Fibroblast of upper back skin (primary cell): ENCODE measurements at places on chromosomes 11 and 22.

DNA sequence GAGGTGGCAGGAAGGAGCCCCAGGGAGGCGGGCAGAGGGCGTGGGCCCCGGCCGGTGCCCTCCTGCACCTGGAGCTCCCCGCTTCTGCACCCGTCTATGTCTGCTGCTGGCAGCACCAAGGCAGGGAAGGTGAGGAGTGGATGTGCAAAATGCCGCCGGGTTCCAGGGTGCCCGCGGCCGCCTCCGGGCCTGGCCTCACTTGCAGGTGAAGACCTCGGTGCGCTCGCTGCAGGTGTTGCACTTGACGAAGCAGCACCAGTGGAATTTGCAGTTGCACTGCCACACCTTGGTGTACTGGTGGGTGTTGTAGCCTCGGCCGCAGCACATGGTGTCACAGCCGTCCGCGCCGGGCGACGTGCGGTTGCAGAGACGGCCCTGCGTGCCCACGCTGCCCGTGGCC lies 54.3 kb downstream of the WNT7B start:
- no peak for DNase-seq

DNA sequence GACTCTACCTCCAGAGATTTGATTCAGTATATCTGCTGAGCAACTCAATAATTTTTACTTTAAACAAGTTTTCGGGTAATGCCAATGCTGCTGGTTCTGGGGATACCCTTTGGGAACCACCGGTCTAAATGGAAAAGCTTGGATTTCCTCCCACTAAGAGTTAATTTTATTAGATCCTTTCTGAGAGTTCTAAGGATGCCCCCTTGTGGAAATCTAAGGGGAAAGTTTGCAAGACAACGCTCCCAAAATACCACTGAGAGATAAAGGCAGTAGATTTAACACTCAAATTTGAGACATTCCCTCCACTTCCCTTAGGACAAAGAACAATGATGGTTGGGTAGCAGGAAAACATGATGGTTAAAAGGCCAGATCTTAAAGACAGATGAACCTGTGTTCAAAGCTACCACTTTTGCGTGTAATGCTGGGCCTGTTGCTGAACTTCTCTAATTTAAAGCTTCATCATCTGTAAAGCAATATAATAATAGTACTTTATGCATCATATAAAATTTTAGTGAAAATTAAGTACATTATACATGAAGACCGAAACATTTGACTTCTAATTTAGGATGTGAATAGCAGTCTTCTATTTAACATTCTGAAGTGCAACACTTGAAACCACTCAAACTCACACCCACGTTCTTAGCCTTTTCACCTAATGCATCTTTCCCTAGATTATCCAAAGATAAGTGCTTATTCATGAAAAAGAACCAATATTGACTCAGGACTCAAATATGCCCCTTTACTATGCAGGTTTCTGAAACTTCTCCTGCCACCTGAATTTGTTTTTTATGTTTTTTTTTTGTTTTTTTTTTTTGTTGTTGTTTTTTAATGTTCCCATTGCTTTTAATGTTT lies 110.1 kb upstream of the LUZP2 start:
- DNase-seq: peak; percentile 51

DNA sequence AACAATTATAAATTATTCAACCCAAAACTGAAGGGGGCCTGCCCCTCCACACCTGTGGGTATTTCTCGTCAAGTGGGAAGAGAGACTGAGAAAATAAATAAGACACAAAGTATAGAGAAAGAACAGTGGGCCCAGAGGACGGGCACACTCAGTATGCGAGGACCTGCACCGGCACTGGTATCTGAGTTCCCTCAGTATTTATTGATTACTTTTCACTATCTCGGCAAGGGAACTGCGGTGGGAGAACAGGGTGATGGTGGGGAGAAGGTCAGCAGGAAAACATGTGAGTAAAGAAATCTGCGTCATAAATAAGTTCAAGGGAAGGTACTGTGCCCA lies 3.2 kb downstream of the C11orf54 start:
- DNase-seq: no peak

DNA sequence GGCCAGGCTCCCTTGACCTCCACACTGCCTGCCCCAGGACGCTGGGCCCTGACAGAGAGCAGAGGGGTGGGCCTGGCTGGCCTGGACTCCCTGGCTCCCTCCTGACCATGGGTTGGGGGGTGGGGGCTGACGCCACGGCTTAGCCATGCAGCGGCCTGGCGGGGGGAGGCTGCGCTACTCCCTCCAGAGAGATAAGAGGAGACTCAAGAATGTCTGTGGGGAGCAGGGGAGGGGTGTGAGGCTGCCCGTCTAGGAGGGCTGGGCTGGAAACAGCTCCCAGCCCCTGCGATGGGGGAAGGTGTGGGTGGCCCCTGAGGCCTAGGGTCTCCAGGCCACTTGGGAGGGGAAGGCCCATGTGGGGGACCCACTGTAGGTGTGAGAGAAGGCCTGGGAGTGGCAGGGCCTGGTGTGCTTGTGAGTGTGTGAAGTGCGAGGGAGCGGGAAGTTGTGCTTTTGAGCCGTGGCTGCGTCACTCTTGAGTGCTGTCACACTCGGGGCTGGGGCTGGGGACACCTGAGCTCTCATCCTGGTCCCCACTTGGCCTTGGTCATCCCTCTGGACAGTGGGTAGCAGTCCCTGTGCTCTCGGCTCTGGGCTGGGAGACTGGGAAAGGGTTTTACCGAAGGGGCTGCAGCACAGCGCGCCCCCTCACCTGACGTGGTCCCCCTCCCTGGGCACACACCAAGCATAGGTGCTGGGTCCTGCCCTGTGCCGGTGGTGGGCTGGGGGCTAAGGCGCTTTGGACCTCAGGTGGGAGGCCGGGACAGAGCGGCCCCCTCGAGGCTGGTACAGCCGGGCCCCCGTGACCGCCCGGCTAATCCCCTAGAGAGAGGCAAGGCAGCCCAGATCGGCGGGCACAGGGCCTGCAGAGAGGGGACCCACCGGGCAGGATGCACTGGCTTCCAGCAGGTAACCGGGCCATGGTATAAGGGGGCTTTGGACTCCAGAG lies 2.4 kb downstream of the MYRF start:
- peak; percentile 49 for DNase-seq

DNA sequence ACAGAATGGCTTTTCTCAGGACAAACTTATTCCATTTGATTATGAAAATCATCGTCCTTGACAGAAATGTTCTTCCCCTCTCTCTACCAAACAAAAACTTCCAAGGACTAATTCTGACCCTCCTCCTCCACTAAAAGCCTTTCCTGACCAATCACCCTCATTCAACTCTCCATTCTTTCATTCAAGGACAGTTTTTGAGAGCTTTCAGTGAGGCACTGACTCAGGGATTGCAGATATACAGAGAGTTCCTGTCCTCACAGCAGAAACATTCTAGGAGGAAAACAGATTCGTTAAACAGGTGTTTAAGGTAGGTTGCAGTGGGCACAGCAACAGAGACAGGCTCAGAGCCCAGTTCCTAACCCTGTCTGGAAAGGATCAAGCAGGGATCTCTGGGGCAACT lies 41.5 kb downstream of the OR4D9 start:
- no peak for DNase-seq

- DNase-seq: no peak
These were observed 28.5 kb upstream of the ELF5 start for GRCh38 chr11:34542089-34542488.

- peak; percentile 23 for DNase-seq
These were observed 51.8 kb upstream of the LIN7C start for GRCh38 chr11:27558401-27558800.

- DNase-seq: no peak
These were observed 145.3 kb downstream of the CRYBB2 start for GRCh38 chr22:25364736-25365241.

DNA sequence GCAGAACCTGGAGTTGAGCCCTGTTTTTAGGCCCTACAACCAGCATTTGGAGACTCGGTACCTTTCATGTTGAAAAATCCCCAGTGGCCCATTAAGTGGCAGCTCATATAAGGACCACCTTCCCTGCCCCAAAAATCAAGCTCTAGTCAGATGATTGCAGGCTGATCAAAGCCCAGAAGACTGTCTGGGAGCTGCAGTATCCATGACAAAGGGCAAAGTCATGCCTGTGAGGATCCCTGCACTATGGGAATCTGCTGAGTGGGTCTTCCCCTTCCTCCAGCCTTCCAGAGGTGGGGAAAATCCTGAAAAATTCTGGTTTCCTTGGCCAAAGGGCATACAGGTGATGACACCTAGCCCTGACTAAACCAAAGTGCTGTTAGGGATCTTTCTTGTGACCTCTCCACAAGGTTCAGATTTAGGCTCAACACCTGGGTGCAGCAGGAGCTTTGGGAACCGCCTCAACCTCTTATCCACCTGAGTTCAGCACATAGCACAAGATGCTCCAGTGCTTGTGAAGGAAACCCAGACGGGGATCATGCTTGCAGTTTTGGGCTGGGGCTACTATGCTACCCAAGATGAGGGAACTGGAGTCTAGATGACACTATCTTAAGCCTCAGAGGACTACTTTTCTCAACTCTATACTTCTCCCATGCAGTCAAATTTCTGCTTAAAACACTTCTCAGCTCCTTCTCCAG lies 1.2 kb upstream of the TRIM3 start:
- DNase-seq: no peak

GRCh38 chr22:38782402-38783094 lies 11.4 kb downstream of the DNAL4 start:
- DNase-seq: peak; percentile 57

DNA sequence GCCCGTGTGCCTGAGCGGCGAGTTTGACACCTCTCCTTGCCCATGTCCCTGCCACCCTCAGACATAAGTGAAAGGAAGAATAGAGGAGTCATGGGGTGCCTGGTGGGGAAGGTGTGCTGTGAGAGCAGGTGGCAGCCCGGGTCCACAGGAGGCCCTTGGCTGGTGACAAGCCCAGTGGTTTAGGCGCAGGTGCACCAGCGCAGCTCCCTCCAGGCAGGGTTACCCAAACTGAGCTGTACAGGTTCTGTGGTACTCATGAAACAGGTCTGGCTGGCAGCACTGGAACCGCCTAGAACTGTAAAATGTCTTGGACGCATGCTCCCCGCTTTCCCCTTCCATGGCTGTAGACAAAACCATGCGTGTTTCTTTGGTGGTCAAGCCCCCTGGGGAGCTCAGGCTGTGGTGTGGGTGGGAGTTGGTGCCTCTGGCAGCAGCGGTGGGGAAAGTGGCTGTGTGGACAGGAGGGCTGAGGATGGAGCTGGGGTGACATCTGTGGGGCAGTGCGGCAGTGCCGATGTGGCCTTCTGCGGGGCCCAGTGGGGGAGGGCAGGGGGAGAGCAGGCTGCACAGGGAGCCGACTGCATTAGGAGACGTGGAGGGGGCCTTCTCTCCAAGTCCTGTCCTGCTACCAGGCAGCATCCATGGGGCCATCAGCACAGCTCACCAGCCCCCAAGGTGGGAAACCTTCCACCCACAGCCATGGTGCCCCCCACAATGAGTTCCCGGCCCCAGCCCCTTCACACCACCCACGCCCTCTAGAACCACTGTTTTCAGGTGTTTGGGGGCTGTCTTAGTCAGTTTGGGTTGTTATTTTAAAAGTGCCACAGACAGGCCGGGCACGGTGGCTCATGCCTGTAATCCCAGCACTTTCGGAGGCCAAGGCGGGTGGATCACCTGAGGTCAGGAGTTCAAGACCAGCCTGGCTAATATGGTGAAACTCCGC lies 5.6 kb upstream of the GTSE1 start:
- no peak for DNase-seq

DNA sequence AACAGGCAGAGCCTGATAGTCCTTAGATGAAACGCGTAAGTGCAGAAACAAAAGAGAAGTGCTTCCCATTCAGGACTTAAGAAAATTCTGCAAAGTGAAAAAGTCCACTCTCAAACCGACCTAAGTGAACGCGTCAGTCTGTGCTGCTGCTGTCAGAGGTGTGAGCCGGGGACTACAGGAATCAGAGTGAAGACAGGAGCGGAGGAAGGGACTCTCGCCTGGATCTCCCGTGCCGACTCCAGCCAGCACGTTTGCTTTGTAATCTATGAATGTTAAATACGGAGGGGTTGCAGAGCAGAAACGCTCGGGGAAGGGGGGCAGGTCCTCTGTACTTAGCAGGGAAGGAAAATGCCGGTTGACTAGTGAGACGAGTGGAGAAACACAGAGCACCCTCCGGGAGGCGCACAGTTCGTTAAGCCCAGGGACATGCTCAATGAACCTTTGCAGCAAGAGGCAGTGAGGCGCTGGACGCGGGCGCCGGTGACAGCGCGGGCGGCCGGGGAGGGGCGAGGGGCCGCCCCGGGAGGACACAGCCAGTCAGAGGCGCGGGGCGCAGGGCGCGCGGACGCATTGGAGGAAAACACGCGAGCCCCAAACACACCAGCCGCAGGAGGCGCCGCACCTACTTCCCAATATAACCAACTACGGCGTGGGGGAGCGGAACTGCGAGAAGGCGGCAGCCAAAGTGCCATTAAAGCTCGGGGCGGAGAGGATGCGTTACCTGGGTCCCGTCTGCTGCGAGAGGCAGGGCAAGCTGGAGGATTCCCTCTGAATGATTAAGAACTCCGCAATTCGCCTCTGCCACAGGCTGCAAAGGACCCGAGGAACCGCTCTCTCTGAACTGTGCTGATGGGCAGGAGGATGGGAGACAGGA lies at the start of gene CNTN5:
Gene CNTN5, plus strand, starts transcription at position 598 of the 874 bp plus-strand sequence.
- peak; percentile 19 for DNase-seq

GRCh38 chr11:116697639-116698038 lies 75.1 kb downstream of the BUD13 start:
- DNase-seq: no peak

GRCh38 chr22:31681349-31682345 lies 19.6 kb upstream of the PISD start:
- peak; percentile 70 for DNase-seq

DNA sequence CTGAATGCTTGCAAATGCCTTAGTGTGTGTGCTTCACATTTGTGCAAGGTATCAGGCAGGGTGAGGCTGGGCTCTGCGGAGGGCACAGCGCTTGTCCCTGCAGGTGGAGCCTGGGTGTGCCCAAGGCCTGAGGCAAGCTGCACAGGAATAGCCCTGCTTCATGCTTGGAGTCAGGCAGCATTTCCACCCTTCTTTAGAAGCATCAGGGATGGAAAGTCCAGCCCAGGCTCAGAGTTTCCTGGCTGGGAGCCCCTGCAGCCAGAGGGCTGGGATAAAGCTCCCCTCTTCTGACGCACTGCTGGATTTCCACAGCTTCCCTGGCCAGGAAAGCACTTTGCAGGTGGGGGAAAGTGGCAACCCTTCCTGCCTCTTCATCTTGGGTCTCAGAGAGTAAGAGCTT lies 63.4 kb downstream of the GALNT18 start:
- DNase-seq: no peak

DNA sequence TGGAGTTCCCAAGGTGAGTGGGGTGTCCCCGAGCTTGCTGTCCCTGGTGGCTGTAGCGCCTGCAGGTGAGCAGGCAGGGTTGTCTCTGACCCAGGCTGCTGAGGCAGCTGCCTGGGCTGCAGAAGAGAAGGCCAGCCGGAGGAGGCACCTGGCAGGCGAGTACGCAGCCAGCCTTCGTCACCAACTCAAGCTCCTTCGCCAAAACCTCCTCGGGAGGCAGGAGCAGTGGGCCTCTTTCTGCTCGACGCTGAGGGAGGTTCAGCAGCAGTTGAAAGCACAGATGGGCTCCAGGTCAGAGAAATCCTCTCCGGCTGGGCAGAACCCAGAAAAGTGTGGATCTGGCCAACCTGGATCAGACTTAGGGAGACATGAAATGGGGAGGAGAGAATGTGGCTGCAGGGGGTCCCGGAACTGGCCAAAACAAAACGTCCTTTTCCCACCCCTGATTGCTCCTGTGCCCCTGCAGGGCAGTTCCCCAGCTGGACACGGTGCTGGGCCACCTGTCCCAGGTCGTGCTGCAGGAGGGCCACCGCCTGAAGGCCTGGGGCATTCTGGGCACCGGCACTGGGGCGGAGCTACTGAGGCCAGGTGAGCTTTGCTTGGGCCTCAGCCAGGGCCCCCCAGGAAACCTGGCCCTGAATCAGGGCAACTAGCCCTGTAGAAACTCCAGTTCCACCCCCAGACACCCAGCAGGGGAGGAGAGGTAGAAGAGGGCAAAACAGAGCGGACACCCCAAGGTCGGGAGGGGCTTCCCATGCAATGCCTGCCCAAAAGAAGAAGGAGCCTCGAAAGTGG lies 56.7 kb downstream of the BTG4 start:
- DNase-seq: no peak
